ENCODE measurements at places on chromosomes 2 and 18.
A peak's percentile ranks its signal among the peaks of the same experiment; 100 is the strongest.

DNA sequence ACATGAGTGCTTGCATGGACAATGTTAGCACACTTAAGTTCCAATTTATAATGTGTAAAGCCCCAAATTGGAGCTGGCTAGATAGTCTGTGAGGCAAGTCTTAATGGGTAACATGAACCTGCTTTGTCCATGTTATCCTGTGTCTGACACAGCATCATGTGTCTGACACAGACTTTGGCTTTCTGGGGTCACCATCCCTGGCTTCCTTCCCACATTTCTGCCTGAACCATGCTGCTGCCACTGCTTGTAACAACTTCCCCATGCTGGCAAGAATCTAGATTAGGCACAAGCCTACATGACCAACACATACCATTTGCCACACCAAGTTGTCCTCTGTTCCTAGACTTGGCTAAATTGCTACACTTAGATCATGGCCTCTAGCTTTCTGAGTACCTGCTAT lies 49.8 kb upstream of the ZBTB7C start:
- no peak for DNase-seq

DNA sequence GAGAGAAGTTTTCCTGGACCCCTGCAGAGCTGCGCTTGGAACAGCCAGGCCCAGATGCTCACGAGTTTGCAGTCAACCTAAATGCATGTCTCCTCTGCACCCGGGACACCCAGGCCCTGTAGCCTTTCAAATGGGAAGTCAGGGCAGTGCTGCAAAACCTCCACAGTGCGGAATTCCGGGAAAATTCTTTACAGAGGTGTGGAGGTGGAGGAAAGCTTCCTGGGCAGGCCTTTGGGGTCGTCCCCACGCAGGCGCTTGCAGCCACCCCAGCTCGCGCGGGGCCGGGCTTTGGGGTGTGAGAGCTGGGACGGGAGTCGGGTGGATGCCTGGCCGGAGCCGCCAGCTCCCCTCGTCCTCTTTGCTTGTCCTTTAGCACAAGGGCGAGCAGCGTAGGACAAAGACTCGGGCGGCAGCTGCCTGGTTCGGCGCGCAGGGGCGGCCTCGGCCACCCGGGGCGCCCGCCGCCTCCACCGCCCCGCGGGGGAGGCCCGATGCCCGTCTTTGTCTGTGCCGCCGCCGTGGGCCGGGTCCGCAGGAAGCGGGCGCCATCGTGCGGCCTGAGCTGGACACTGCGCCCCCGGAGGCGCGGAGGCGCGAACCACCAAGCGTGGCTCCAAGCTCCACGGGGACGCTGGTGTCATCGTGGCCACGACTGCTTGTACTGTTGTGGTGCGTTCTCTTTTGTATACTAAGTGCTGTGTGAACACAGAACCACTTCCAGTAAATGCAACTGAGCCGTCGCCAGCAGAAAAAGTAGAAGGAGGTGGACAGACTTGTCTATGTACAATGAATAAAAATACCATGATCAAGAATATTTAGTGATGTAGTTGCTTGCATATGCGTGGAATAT lies 28.2 kb upstream of the BCL11A start:
- DNase-seq: peak; percentile 34

GRCh38 chr2:152028182-152028862 lies 70.5 kb downstream of the CACNB4 start:
- DNase-seq: no peak

DNA sequence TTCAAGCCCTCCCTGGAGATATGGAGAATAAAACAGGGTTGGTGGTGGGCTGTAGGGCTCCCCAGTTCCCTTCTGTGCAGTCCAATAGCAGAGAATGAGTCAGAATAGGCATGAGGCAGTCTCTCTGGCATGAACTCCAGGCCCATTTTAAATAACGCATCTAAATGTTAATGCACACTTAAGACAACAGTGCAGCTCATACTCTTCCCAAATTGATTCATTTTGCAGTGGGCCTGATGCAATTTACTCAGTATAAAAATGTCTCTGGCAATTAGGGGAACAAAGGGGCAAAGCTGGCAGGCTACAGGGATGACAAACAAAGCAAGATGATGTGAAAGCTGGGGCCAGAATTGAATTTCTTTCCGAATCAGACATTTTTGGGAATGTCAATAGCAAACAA lies 402.8 kb downstream of the CLIP4 start:
- DNase-seq: peak; percentile 29

GRCh38 chr2:98412751-98413458 lies 31.8 kb upstream of the INPP4A start:
- peak; percentile 48 for DNase-seq

DNA sequence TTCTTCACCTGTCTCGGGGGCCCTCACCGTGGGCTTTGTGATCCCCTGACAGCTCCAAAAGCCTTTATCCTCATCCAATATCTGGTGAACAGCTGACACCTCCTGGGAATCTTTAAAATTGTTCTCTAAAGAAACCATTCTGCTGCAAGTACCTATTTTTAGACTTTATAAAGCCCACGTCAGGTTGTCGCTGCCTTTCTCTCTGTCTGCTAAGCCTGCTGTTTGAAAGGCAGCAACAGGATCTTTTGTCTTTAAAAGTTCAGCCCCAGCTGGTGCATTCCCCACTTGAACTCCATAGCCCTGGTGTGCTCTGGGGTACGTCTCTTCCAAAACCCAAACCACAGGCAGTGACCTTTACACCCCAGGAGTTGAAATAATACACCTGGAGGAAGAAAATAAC lies 145.0 kb downstream of the NEDD4L start:
- no peak for DNase-seq

DNA sequence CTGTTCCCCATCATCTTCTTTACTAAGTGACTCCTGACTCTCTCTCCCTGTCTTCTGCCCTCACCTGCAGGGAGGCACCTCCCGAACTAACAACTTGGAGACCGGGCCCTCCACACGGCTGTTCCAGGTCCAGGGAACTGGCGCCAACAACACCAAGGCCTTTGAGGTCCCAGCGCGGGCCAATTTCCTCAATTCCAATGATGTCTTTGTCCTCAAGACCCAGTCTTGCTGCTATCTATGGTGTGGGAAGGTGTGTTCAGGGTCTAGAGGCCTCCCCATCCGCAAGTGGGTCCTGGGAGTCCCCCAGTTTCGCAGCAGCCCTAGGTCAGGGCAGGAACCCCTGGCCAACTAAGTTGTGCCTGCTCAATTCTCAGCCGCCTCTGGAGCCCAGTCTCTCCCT lies 15.5 kb downstream of the VIL1 start:
- DNase-seq: no peak

DNA sequence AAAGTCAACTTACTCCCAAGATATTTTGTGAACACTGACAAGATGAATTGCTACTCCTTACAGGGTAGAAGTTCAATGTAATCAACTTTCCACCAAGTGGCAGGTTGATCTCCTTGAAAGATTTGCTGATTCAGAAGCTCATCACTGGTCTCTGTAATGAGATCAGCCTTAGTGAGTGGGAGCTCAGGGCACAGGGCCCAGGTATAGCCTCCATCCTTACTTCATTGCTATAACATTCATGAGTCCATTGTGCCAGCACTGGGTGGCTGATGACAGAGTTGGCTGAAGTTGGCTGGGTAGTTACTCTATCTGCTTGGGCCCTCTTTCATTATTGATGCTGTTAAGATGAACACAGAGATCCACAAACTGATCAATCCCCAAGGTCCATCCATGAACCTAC lies 379.0 kb downstream of the IRS1 start:
- no peak for DNase-seq

DNA sequence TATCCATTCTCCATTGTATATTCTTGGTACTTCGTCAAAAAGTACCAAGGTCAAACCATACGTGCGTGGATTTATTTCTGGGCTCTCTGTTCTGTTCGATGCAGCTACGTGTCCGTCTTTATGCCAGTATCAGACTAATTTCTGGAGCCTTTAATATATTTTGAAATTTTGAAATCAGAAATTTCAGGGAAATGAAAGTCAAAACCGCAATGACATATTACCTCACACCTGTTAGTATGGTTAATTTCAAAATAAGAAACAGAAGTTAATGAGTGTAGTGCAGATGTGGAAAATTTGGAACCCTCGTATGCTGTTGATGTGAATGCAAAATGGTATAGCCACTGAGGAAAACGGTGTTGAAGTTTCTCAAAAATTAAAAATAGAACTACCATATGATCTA lies 156.1 kb upstream of the TRIB2 start:
- DNase-seq: no peak

DNA sequence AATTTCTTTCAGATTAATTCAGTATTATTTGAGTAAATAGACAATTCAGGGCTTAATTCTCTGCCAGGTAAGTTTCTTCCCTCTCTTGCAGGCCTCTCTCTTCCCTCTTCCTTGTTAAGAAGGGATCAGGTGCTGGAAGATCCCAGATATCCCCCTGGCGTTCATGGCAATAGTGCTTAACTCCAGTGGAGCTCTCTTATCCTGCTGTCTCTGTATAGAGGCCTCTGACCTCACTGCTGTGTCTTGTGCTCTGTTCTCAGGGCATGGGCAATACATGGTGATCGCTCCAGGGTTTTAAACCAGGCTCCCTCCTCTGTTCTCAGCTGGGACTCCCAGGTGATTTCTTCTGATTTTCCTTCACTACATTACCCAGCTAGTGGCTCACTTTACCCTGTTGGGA lies 226.8 kb downstream of the MC4R start:
- DNase-seq: no peak

DNA sequence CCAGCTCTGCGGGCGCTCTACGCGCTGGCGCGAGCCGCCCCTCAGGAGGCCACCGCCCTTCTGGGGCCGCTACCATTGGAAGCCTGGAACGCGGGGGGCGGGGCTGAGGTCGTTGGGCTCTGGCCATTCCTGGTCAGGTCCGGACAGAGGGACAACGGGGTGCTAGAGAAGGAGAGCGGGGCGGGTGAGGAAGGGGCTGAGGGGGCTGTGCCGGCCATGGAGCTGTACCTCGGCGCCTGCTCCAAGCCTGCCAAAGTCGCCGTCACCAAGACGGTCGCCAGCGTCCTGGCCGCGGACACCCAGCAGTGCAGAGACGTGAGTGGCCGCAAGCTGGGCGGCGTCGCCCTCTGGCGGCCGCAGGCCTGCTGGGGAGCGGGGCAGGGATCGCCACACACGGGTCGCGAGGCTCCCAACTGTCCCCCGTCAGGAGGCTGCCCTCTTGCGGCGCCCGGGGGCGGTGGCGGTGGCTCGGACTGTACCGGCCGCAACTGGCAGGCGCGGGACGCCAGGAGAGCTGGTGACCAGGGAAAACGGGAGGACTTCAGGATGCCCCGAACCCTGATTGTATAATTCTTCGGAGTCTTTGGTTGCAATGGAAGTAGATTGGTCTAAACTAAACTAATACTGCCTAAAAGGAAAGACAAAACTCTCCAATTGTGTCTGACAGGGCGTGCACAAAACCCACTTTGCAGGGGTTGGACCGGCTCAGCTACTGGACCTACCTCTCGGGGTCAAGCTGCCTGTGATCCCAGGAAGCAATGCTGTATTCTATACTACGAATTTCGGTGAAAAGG lies at the start of gene FSIP2:
Gene FSIP2 (plus strand): TSS at position 126 of the 794 bp plus-strand sequence. CDS start 91 bp downstream, at position 217.
- peak; percentile 39 for DNase-seq

DNA sequence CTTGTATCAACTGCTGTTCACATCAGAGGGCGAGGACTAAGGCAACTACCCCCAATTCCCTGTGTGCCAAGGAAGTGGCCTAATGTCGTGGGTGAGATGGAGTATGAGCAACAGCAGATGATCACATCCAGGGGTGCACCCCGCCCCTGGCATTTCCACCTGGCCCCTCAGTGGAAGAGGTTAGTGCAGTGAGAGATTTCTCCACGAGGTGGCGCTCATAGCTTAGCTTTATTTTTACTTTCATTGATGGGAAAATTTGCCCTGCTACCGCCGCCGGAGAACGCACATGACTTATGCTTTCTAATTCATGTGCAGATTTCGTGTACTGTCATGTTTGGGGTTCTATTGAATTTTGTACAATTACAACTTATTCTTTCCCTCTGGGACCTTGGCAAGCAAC lies 470.6 kb upstream of the MEX3C start:
- DNase-seq: peak; percentile 33

- no peak for DNase-seq
Measured at GRCh38 chr2:16293398-16293797, 353.0 kb downstream of the MYCN start.

DNA sequence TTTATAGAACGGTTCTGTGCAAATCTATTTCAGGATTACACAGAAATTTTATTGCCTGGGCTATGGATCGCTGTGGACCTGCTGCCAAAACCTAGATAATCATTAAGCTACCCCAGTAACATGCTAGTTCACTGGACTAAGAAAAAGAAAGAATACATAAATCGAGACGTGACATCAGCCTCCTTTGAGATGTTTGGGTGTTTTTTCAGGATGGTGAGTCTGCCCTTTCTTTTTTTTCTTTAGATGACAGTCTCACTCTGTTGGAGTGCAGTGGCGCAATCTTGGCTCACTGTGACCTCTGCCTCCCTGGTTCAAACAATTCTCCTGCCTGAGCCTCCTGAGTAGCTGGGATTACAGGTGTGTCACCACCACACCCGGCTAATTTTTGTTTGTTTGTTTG lies 52.0 kb downstream of the FHOD3 start:
- DNase-seq: peak; percentile 22

- no peak for DNase-seq
Measured at GRCh38 chr2:168181825-168182224, 65.6 kb downstream of the STK39 start.

- DNase-seq: no peak
Measured at GRCh38 chr2:119657466-119658145, 21.4 kb upstream of the TMEM177 start.

DNA sequence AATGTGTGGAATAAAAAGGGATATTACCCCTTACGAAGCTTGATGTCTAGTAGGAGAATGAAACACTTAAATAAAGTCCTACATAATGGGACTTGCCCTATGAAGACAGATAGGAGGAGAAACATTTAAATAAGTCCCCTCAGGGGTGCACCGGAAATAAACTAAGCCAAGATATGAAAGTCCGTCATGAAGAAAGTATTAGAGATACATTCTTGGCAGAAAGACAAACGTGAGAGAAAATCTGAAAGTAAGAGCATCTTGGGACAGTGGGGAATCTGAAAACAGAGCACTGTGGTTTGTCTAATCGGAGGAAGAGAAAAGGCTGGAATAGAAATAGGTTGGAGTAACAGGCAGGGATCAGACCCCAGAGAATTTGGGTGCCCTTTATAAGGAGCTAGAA lies 516.9 kb upstream of the DSEL start:
- DNase-seq: peak; percentile 76

DNA sequence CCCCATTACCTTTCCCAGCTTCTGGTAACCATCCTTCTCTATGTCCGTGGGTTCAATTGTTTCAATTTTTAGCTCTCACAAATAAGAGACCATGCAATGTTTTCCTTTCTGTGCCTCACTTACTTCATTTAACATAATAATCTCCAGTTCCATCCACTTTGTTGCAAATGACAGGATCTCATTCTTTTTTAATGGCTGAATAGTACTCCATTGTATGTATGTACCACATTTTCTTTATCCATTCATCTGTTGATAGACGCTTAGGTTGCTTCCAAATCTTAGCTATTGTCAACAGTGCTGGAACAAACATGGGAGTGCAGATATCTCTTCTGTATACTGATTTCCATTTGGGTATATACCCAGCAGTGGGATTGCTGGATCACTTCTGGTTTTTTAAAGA lies 1.8 kb downstream of the CABYR start:
- no peak for DNase-seq

Measured in AG10803 (cell line).